WTC11 (cell line): ENCODE measurements at places on chromosomes 1 and 21. TPM values are rescaled to one million over a fixed set of nuclear protein-coding genes. Genes with fewer than 3 reads are reported as not detected.
A peak's percentile ranks its signal among the peaks of the same experiment; 100 is the strongest.

GRCh38 chr1:57910782-57911181, 486.9 kb upstream of the DAB1 start:
- no peak for DNase-seq

GRCh38 chr1:195097316-195097715, 1510.9 kb downstream of the KCNT2 start:
- DNase-seq: no peak

DNA sequence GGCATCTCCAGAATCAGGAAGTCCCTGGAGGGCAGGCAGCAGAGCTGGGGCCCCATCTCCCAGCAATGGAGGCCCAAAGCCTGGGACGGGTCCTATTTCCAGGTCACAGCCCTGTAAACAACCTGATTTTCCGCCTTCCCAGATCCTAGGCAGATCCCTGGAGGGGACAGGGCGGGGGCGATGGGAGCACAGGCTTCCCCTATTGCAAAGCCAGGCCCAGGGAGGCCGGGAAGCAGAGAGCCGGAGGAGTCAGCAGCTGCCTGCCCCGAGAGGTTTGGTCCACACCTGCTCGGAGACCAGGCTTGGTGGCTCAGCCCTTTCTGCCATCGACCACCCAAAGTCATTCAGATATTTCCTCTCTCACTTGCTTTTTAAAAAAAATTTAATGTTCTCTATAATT, 29.2 kb downstream of the CASZ1 start:
- DNase-seq: no peak

GRCh38 chr21:25838809-25839208, 104.0 kb downstream of the GABPA start:
- DNase-seq: no peak

DNA sequence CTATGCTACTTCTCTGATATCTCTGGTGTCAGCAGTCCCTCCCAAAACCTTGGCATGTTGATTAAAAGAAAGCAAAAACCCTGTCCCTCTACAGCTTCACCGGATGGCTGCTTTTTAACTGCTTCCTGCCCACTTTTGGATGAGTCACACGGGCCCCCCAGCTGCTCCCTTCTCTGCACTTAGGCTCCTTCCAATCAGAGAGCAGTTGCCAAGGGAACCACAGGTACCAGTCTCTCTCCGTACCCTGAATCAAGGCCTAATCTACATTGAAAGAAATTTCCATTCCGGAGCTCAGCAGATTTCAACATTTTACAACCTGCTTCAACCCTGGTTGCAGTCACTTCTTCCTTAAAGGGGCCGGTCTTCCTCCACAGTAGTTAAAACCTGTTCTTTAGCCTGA, 70.6 kb upstream of the GJB5 start:
- DNase-seq: peak; percentile 24

DNA sequence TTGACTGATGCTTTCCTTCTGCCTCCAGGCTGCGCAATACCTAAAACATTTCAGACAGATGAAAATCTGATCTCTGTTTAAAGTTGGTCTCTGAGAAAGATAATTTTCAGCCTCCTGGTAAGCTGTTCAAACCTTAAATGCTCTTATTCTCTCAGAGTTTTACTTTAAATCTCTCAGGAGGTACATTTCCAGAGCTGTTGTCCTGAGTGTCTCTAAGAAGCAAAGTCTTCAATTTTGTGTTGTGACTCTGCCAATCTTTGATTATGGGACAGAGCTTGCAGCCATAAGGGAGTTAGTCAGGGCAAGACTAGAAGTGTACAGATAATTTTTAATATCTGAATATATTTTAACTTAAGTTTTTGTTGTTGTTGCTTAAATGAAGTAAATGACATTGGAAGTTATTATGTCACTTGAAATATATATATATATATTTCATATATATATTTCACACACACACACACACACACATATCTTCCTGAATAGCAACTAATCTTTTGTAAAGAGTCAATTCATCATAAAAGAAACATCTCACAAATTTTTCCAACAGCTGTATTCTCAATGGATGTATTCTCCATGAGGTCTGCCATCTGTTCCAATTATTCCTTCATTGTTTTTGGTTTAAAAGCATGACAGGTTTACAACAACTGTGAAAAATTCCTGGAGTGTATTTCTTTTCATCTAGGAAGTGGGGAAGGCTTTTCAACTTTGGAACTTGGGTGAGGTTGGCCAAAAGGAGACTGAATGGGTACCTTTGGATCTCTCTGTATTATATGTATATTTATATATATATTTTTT, 259.4 kb downstream of the BACH1 start:
- DNase-seq: no peak

Gene FAM177B
- not detected in 3 replicates for total RNA-seq

Gene AMY2A
- 0.48 to 0.55 TPM (median 0.55 TPM) in 3 replicates for total RNA-seq

Gene KDM5B
- 222 to 226 TPM (median 225 TPM) in 3 replicates for total RNA-seq

DNA sequence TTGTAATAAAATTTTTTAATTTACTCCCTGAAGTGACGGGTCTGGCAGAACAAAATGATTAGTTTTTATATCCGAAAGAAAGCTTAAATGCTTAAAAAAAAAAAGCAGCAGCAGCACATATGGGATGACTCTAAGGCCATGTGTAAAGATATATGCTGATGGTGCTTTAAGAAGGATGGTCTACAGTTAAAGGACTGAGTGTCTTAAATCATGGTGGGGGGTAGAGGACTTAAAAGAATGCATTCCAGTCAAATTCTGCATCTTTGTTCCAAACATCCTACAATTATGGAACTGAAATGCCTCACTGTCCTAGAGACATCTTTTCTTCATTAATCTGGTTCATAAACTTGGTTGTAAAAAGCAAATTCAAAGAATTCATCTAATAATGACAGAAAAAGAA, 7.0 kb downstream of the KDM5B start:
- no peak for DNase-seq

DNA sequence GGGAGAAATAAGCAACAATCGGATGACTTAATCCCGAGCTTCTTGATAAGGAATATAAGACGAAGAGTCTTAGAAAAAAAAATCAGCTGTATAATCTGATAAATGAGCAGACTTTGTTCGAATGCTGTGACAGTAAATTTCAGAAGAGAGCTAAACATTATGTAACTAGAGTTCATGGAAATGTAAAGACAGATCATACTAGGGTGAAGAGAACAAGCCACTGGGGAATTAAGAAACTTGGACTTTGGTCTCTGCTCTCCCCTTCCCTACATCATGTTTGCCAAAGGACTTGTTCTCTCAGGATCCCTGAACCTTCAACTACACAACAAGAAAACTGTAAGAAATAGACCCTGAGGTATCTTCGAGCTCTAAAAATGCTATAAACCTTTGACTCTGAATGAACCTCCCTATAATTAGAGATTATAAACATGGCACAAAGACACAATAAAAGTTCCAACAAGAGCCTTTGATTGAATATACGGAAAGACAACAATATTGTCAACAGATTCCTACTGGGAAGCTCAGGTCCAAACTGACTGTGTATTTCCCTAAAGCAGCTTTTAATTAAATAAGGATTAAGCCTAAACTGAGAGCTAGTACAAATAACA, 27.5 kb downstream of the FRRS1 start:
- DNase-seq: no peak

Gene SLC22A15
- total RNA-seq: 3.5 to 4.5 TPM (median 4.3 TPM) in 3 replicates

- no peak for DNase-seq
Observed at GRCh38 chr1:47611992-47612391, 174.1 kb downstream of the FOXD2 start.

Gene CFAP107
- total RNA-seq: not detected in 3 replicates

Gene TRAF3IP3
- 0.55 to 0.74 TPM (median 0.71 TPM) in 3 replicates for total RNA-seq

Gene DPM3
- total RNA-seq: 70.6 to 79.8 TPM (median 73.5 TPM) in 3 replicates

DNA sequence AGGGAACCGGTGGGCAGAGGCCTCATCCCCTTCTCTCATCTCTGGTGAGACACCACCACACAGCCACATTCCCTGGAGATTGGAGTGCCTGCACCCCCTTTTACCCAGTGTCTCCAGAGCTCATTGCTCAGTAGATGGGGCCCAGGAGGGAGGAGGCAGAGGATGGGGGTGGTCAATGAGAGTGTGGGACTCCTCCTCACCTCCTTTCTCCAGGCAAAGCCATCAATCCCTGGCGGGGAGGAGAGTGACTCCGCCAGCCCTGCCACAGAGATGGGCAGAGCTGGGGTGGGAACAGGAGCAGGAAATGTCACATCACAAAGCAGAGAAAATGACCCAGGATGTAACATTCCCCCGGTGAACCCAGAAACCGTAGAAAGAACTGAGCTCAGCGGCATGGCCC, 117.2 kb downstream of the MATN1 start:
- no peak for DNase-seq

GRCh38 chr1:116420417-116421200, 47.6 kb downstream of the ATP1A1 start:
- no peak for DNase-seq
